ENCODE measurements at places on chromosomes 3 and 15.

- no peak for DNase-seq
Observed at GRCh38 chr3:31581660-31582059, 48.9 kb downstream of the STT3B start.

DNA sequence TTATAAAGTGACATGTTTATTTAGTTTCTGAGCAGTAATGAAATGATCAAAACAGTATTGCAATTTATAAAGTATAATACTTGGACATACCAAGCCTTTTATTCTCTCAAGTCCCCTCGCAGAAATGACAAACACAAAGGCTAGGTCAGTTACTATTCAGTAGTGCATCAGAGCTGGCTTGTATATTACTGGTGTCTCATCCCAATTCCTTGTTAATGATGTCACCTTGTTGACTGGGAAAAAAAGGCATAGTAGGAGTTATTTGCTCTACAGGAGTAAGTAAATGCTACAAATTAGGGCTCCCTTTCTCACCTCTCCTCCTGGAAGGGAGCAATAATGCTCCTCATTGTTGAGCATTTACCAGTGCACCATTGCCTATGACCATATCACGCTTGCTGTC, 317.6 kb downstream of the CHL1 start:
- DNase-seq: no peak

DNA sequence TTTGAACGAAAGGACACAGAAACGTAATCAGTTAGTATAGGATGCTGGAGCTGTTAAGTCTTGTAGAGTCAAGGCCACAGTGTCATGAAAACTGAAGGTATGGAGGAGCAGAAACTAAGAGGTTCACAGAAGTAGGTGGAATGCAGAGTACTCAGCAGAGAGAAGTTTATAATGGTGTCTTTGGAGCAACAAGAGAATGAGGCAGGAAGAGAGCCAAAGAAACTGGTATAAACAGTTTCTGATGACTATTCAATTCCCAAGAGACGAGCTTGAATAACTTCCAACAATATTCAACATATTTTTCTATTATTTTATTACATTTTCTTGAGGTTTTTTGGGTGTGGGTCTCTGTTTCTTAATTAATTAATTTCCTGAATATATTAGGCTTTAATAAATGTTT, 29.6 kb downstream of the GALK2 start:
- DNase-seq: no peak

DNA sequence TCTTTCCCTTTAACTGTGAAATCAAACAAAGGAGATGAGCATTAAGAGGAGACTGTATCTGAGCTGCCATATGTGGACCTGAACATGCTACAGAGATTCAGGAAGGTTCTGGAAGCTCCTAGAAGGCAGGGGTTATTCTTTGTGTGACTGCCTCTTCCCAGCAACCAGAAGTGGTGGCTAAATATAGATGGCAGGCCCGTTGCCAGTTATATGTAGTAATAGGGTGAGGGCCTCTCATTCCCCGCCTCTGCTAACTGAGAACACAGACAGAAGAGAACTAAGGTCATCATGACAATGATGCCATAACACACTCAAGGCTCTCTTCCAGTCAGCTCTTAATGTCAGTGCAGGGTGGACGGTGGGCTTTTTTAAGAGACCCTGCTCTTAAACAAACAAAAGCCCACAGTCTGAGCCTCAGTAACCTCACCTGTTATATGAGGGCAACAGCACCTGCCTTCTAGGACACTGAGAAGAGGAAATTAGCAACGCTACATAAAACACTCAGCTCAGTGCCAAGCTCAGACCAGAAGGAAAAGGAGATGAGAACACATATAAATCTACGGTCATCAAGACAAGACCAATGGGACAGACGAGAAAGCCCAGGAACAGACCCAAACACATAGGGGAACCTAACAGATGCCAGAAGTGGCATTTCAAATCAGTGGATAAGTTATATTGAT, 22.3 kb downstream of the CFAP92 start:
- no peak for DNase-seq

GRCh38 chr15:99542828-99543227, 23.0 kb upstream of the MEF2A start:
- no peak for DNase-seq

- DNase-seq: no peak
Observed at GRCh38 chr15:55366981-55367380, 41.2 kb downstream of the CCPG1 start.

DNA sequence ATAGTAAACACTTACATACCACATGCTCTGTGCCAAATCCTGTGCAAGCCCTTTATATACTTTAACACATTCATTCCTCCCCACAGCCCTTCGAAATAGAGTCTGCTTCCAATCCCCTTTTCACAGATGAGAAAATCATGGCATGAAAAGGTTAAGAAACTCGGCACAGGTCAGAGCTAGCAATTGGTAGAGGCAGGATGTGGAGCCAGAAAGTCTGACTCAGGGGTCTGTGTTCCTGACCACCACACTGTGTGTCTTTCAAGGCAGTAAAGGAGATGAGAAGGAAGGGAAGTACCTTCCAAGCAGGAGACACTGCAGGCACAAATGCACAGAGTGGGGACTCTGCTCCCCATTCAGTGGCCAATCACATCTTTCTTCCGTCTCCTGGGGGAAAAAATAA, 61.1 kb downstream of the SCN11A start:
- DNase-seq: no peak

- DNase-seq: no peak
Observed at GRCh38 chr3:151578495-151578894, 117.6 kb upstream of the IGSF10 start.

- no peak for DNase-seq
Observed at GRCh38 chr3:65907232-65908130, 131.2 kb downstream of the MAGI1 start.

DNA sequence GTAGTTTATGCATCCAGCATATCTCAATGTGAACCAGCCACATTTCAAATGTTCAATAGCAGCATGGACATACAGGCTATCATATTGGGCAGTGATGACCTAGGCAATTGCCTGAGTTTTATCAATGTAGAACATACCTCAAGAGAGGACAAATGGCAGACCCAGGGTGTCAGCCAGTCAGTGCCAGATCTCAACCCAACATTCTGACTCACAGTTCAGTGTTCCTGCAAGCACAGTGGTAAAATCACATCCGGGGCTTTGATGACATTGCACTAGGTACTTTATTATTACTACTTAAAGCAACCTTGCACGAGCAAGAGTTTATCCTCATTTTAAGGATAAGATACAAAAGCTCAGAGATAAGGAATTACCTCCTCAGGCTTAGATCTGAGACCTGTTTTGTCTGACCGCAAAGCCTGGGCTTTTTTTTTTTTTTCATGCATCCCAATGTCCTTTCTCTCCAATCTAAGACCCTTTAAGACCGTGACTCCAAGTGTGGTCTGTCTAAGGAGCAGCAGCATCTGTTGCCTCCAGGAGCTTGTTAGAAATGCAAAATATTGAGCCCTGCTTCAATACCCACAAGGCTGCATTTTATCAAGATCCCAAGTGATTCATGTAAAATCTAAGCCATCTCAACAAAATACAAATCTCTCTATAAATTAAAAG, 60.1 kb downstream of the SLC12A1 start:
- no peak for DNase-seq

DNA sequence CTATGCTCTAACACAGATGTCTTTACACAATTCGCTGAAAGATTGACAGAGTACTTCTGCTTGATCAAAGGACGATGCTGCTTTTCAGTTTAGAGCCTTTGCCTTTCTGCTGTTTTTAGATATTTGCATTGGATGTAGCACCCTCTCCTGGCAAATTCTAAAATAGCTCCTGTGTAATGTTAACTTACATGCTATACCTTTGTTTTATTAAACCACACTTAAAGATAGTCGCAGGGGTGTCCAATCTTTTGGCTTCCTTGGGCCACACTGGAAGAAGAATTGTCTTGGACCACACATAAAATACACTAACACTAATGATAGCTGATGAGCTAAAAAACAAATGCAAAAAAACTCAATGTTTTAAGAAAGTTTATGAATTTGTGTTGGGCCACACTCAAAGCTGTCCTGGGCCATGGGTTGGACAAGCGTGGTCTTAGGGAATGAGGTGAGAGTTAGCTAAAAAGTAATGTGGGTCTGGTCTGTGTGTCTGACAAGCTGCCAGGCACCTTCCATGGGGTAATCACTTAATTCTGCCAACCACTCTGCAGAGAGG, 62.9 kb downstream of the ATG7 start:
- DNase-seq: peak; percentile 46

DNA sequence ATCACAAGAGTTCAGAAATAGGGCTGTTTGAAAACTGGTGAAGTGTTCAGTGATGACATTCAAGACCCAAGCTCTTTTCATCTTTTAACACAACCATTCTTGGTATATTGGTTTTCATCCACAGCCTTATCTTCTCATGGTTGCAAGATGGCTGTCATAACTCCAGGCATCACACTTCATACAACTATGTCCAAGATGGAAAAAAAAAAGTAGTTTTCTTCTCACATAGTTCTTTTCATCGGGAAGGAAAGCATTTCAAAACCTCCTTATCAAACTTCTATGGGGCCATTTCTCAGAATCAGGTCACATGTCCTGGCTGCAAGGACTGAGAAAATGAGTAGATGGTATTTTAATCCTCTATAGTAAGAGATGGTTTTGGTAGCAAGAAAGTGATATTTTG, 21.1 kb upstream of the MFSD1 start:
- no peak for DNase-seq

- no peak for DNase-seq
Observed at GRCh38 chr3:38970851-38971638, 80.7 kb downstream of the SCN11A start.
